Stimulated activated CD8-positive, alpha-beta memory T cell treated with anti-CD3 and anti-CD28 coated beads, Interleukin-4, amount 100 ng/mL, for 24 hours (primary cell): ENCODE measurements at places on chromosomes 12 and 14.

GRCh38 chr12:109804820-109805761 is 28.1 kb downstream of the TRPV4 start:
- DNase-seq = peak; percentile 52

GRCh38 chr12:46825591-46826414 is at the start of gene SLC38A4:
Gene SLC38A4 (minus strand): TSS chr12:46825997. CDS start chr12:46793071, 32,926 bp downstream.
- no peak for DNase-seq

DNA sequence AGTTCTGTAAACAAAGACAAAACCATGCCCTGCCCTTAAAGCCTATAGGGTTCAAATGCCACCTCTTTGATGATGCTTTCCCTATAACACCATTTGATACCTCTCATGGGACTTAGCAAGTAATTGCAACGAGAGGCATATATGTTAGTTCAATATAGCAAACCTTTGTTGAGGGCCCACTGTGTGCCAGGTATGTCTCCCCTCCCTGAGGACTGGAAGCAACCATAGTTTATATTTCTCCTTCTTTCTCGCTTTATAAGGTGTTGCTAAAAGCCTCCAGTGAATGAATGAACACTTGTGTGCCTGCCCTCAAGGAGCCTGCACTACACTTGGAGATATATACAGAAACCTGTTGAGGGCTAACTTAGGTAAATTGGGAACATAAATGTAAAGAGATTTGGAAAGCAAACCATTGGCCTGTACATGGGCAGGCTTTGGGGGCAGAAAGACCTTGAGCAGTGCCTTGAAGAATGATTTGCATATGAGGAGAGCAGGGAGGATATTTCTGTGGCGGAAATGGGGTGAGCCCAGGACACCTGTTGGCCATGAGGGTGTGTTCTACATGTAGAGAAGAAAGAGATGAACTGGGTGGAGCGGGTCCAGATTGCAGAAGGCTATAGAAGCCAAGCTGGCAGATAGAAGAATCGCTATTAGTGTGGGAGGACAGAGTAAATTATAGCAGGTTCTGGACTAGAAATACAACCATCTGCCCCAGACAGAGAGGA is 1.8 kb upstream of the CKAP4 start:
- DNase-seq = no peak

DNA sequence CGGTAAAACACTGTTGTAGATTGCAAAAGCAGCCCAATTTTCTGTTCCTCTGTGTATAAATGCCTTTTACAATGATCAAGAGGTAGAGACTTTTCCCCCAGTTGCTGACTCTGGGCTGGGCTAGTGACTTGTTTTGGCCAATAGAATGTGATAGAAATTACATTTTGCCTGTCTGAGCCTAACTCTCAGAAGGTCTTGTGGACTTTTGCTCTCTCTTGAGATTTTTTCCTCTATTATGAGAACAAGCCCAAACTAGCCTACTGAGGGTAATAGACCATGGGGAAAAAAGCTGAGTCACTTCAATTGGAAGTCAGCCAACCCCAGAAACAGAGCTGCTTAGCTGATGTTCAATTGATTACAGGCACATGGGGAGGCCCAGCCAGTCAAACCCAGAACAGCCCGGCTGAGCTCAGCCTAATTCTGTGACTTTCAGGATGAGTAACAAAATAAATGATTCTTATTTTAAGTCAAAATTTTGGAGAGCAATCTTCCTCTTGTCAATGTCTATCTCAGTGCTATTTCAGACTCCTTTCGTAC is 61.4 kb downstream of the MYF5 start:
- no peak for DNase-seq

DNA sequence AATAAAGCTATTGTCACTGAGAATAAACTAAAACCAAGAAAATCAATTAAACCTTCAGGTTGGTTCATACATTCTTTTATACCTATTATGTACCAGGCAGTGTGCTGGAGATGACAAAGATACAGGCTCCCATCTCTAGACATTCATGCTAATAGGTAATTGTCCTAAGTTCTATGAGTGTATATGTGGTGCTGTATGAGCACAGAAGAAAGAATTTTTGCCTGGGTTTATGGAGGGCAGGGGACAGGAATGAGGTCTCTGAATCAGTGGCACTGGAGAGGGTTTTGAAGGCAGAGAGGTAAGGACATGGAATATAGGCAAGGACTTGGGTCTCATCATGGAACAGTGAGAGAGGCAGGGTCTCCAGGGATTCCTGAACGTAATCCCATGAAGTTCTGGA is 38.7 kb downstream of the MAP1LC3B2 start:
- no peak for DNase-seq

- DNase-seq = no peak
Observed at GRCh38 chr14:89503431-89503996, 86.5 kb upstream of the FOXN3 start.

DNA sequence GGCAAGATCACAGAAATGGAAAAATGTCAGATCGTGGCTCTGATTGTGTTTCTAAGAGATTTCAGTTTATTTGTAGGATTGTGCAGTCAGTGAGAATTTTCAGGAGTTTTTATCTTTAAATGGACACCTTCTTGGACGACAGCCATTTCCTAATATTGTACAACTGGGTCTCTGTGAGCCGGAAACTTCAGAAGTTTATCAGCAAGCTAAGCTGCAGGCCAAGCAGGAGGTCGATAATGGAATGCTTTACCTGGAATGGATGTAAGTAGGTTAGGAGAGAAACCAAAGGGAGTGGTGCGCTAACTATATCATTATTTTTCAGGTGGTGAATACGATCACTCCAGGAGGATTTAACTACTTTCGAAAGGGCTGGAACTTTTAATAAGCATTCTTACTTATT is 26.4 kb downstream of the APAF1 start:
- DNase-seq = no peak

- no peak for DNase-seq
Observed at GRCh38 chr12:70221626-70222025, 21.6 kb upstream of the CNOT2 start.
